ENCODE measurements at places on chromosomes 5 and 9.

DNA sequence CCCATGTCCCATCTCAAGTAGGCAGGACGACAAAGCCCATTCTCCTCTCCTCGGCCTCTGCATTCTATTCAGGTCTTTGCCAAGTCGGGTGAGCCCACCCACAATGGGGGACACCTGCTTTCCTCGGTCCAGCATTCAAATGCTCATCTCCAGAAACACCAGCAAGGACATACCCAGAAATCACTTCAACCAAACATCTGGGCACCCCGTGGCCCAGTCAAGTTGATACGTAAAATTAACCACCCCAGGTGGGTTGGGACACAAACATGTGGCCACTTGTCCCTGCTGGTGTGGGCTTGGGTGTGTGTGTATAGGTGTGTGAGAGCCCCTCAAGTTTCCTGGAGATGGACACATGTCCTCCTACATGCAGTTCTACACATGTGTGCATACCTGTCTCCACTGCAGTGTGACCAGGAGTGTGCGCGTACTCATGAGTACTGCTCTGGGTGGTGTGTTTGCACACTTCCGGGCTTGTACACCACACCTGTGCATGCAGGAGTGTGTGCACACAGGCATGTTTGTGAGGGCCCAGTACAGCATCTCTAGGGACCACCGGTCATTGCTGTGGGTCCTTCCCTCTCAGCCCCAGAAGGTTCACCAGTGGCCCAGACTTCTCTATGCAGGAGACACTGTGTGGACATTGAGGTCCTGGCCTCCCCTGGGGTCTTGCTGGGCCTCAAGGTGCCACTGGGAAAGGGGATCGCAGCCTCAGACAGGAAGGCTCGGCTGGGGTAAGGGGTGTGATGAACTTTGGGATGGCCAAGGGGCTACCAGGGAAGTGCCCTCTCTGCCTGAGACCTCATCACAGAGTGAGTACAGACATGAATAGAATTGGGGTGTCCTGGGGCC, 35.4 kb upstream of the RXRA start:
- no peak for DNase-seq

GRCh38 chr9:1456301-1457024, 406.3 kb downstream of the DMRT2 start:
- no peak for DNase-seq

DNA sequence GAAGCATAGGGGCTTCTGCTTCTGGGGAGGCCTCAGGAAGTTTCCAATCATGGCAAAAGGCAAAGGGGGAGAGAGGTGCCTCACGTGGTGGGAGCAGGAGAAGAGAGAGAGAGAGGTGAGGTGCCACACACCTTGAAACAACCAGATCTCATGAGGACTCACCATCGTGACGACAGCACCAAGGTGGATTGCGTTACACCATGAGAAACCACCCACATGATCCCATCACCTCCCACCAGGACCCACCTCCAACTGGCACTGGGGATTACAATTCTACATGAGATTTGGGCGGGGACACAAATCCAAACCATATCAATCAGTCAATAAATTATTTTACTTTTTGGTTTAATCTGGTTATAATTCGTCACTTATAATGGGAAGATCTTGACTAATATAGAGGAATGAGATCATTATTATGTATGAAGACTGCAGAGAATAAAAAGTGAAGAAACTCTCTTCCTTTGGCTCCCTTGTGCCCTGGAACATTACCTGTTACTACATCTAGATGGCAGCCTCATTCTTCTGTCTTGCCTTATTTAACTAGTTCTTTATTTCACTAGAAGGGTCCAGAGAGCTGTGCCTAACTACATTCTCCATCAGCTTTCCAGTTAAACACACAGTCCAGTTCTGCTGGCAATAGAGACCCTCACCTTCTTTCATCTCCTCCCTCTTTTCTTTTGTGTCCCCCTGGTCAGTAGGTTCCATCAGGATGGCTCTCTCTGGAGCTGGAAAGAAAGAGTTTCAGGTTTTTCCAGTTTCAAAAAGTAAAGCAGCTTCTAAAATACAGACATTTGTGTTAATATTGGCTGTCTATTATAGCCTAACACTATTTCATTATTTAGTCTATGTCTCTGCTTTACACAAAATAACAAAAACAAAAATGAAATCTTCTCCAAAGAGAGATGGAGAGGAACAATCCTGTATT, 21.7 kb upstream of the SPINK7 start:
- DNase-seq: peak; percentile 2

DNA sequence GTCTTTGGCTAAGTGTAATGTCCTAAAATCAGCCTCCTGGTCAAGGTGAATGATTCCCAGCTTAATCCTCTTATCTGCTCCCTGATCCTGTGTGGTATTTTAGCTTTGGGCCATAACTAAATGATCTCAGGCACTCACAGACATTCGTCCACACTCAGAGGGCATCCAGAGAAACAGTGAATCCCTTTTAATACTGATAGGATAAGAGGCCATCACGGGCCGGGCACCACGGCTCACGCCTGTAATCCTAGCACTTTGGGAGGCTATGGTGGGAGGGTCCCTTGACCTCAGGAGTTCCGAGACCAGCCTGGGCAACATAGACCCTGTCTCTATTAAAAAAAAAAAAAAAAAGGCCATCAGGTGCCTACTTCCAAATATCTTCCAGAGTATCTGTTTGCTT, 6.3 kb downstream of the PDCL start:
- DNase-seq: no peak

DNA sequence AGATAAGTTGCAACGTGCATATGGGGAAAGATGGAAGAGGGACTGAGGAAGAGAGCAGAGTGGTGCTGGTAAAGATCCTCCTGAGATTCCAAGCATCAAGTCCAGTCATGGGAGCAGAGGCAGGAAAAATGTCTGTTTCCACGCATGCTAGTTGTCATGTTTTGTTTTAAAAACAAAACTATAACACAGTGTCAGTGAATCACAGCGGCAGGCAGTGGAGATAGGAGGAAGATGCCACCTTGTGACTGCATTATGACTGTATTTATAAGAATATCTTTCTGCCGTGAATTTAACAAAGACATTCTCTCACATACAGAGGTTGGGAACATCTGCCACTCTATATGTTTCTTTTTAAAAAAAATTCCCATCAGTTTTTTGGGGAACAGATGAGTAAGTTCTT, 3.7 kb upstream of the SVEP1 start:
- DNase-seq: peak; percentile 54

DNA sequence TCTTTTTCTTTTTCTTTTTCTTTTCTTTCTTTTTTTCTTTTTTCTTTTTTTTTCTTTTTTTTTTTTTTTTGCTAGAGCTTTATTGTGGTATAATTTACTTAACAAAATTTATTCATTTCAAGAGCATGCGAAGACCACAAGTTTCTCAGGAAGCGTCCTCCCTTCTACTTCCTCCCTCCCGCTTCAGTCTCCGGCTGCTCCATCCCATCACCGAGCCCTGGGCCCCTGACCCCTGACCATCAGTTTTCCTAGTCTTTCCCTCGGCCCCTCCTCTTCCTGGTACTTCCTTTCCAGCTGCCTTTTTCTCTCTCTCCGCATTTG, 34.7 kb downstream of the C9orf152 start:
- no peak for DNase-seq

DNA sequence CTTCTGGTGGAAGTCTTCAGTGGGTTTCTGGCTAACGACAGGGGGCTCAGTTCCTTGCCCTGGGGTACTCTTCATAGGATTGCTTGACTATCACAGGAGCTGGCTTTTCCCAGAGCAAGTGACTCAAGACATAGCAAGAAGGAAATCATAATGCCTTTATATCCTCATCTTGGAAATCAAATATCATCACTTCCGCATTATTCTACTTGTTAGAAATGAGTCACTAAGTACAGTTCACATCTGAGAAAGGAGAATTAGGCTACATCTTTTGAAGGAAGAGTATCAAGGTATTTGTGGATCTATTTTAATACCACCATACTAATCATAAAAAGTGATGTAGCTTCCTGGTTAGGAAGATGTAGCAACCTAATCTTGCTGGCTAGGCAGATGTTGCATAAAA, 148.2 kb upstream of the RAI14 start:
- DNase-seq: no peak

- no peak for DNase-seq
These were observed 172.6 kb upstream of the PTGER4 start for GRCh38 chr5:40507095-40507494.

- no peak for DNase-seq
These were observed 33.0 kb upstream of the NCS1 start for GRCh38 chr9:130139251-130139650.

DNA sequence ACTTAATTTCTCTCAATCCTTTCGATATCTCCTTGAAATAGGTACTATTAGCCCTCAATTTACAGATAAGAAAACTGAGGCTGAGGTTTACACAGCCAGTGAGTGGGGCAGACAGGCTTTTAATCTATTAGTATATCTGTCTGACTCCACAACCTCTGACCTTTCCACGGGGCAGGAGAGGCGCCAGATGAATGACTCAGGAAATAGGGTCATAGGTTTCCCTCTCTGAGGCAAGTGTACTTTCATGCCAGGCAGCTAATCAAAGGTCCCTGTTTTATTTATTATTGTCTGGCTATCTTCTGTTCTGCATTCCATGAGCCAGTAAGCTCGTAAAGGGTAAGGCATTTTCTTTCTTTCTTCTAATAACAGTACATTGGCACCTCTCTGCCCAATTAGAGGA, 79.6 kb upstream of the KLF4 start:
- DNase-seq: peak; percentile 51

DNA sequence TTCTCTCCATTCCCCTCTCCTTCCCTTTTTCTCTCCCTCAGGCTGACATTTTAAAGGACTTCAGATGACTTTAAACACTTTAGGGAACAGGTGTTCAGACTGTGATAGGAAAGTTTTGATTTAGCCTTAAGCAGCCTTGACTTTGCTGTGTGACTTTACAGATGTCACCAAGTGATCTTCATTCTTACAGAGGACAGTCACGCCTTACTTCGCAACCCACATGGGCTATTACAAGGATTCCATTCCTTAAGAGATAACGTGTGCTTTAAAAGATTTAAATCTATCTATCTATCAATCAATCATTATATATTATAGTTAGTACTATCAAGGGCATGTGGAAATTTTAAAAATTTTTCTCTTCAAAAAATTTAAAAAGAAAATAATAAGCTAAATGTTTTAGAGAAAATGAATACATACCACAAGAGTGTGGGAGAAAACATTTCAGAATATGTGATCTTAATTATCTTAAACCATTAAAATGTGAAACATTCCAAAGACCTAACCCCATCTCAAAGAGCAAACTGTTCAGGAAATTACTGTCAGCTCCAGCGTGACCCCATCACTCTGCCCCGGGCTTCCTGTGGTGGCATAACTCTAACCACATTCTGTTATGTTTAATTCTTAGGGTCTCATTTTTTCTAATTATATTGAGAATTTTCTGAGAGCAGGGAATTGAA, 530.5 kb downstream of the SEMA5A start:
- DNase-seq: peak; percentile 86

DNA sequence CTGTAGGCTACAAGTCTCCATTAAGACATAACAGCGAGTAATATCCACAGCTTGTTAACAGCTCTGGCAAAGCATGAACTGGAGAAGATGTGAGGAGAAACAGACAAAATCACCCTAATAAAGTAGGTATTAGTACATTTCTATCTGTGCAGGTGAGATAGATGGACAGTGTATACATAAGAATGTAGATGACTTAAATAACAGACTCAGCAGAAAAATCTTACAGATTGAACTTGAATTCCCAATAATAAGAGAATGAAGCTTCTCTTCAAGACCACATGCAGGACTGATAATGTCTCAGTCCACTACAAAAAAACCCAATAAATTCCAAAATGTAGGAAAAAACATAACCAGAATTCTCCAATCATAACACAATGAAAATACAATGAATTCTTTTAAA, 153.0 kb downstream of the IRX2 start:
- no peak for DNase-seq

DNA sequence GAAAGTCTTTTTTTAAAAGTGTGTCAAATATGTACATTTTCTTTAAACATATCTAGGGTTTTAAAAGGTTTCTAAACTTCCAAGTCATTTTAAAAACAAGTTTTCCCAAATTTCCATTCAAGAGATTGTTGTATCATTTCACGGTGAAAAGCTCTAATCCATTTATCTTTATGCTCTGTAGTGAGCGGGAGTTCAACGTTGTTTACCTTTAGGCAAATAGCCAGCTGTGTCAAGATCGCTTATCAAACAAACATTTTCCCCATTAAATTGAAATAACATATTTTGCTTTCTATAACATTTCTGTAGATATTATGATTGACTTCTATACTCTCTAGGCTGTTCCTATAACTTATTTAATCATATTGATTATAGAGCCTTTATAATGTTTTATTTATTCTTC, 75.1 kb downstream of the CTSL start:
- DNase-seq: no peak

DNA sequence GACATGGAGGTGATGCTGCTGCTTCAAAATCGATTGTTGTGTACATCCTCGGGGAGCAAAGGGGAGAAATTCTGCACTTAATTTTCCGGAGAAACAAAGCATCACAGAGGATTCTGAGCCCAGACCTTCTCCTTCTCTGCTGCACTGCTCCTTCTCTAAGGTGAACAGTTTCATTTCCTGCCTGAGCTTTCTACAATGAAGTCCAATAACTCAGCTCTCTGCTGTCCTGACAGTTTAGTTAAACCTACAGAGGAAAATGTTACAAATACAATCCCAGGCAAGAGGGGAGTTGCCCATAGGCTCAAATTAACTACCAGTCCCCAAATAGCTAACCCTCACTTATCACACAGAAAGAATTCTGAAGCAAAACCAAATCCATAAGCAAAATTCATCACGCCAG, 206.3 kb downstream of the EFNA5 start:
- no peak for DNase-seq

DNA sequence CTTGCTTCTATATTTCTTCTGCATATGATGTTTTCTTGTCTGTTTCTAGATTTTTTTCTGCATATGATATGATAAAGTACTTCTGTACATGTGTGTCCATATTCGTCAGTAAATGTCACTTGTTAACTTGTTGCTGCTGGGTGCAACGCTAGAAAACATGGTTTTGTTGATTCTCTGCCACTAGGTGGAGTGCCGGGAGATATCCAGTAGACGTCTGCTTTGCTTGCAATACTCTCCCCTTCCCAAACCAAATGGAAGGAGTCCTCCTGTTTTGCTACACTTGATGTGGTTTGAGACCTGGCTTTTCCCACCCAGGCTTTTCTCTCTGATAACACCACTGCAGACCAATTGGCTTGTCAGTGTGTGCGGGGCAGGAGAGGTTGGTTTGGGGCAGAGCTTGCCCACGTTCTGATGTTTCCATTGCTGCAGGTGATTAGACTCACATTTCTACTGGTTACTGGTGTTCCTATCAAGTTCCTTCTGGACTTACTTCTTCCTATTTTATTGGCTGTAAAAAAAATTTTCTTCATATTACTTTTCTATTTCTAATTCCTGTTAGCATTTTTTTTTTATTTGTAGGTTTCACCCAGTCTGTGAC, 900.0 kb upstream of the CDH10 start:
- DNase-seq: no peak

GRCh38 chr5:76202182-76202581, 119.0 kb downstream of the SV2C start:
- DNase-seq: no peak

DNA sequence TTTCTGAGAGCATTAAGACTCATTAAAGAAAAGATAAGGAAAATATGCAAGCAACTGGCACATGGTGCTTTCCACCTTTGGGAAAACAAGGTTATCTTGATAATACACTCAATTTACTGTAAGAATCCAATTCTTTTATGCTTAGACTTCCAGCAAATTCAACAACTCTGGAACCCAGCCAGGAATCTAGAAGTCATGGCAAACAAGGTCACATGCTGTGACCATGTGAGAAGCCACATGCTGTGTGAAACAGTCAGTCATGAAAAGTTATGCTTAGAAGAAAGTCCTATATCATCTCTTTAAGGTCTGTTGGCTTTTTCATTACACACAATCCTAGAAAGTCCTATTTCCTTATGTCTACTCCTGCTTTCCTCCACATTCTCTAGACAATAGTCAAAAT, 581.8 kb upstream of the C9orf72 start:
- no peak for DNase-seq
